ENCODE measurements at places on chromosomes 1 and 21.

GRCh38 chr1:211928993-211929637 lies 98.6 kb upstream of the LPGAT1 start:
- DNase-seq: no peak

DNA sequence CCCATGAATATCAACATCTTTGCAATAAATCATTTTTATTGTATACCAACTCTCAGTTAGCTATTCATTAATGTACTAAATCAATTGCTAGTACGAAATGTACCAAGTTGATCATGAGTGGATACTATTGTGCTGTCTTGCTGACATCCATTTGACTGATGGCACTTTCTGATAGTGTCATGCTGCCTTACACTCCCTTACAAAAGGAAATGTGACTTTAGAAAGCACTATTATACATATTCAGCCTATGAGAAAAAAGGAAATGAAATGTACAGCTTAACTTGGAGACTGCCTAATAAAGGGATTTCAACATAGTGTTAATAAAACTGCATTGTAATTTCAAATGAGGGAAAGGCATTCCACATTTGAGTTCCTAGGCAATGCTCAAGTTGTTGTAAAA lies 52.2 kb downstream of the PLA2G4A start:
- no peak for DNase-seq

GRCh38 chr1:62726011-62726442 lies 37.8 kb upstream of the DOCK7 start:
- no peak for DNase-seq

- DNase-seq: no peak
Observed at GRCh38 chr21:45892916-45893739, 88.4 kb upstream of the COL6A1 start.

GRCh38 chr1:203682473-203683383 lies 56.1 kb downstream of the ATP2B4 start:
- no peak for DNase-seq

DNA sequence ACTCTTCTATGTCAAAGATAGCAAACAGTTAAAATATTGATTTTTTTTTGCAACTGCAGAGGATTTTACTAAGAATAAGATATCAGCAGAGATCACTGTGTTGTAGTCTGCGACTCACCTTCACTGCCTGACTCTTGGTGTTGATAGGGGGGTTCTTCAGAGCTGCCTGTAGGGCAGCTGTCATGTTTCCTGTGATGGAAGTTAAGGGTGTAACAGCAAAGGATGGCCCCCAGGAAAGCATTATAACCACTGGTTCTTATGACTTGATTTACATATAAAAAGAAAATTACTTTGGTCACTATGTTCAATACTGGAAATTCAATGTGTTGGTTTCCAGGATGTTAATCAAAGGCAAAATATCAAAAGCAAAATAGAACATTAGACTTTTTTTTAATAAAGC lies 2.6 kb downstream of the ARPC5 start:
- no peak for DNase-seq

DNA sequence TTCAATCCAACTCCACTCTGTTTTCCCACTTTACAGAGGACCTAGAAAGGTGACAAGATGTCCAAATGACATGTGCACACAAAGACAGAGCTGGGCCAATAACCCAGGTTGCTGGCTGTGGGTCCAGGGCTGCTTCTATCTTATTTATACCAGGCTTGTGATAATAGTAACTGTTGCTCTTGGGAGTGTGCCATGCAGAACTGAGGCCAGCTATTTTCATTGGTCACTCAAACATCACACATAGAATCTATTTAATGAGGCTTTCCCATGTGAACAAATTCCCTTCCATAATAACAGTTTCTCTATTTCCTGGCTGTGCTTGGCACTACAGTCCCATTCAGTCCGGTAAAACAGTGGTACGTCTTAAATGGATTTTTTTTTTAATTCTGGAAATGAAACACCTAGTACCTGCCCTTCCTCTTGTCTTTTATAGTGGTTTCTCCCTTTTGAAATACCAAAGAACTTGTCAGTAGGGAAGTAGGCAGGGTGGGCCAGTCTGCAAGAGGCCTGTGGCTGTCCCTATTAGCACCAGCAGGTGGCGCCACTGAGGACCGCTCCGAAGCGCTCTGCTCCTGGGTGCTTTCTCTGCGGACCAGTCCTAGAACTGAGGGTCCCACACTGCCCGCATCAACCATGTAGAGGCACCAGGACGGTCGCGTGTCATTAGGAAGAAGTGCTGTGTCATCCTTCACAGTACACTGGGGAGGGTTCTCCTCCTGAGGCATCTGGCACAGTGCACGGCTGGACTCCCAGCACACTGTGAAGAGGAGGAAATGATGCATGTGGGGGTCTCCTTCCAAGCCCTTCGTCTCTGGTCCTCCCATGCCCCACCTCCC lies 52.1 kb downstream of the GPR161 start:
- DNase-seq: peak; percentile 40

- no peak for DNase-seq
Observed at GRCh38 chr1:89085781-89086180, 20.8 kb upstream of the GBP1 start.

- no peak for DNase-seq
Observed at GRCh38 chr1:183372586-183373230, 45.5 kb downstream of the NMNAT2 start.

DNA sequence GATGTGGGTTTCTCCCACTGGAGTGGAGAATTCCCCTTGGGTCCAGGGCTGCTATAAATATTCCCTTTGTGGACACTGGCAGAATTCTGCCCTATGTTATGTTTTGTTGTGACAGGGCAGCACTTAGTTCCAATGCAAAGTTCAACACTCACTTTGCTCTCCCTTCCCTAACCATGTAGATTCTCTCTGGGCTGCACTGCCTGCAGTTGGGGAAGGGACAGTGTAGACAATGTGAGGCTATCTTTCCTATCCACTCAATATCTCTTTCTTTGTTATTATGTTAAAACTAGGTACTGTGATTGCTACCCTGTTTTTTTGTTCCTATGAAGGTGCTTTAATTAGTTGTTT lies 19.6 kb downstream of the GPR88 start:
- DNase-seq: no peak

- DNase-seq: no peak
Observed at GRCh38 chr21:42624095-42624790, 29.2 kb upstream of the PDE9A start.

GRCh38 chr1:193181985-193182384 lies 4.4 kb downstream of the B3GALT2 start:
- no peak for DNase-seq

- DNase-seq: no peak
Observed at GRCh38 chr1:35959304-35959703, 28.4 kb downstream of the AGO3 start.

- no peak for DNase-seq
Observed at GRCh38 chr1:36864823-36865601, 169.3 kb downstream of the GRIK3 start.

DNA sequence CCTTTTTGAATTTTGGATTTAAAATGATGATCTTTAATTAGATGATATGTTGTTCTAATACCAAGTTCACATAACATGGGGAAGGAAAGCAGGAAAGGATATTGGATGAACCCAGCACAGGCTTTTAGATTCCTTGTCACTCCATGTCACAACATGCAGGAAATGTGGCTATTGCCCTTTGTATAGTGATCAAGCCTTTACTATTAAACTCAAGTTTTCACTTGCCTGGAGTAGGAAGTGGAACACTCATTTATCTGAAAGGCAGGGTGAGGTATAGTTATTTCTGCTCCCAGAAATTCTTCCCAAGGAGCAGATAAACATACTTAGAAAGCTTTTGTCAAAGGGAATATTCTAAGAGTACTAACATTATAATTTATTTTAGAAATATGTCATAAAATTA lies 37.2 kb upstream of the BCAS2 start:
- DNase-seq: no peak

GRCh38 chr1:167862432-167863076 lies 51.4 kb downstream of the ADCY10 start:
- no peak for DNase-seq

GRCh38 chr1:90614872-90615271 lies 102.2 kb downstream of the BARHL2 start:
- DNase-seq: no peak

DNA sequence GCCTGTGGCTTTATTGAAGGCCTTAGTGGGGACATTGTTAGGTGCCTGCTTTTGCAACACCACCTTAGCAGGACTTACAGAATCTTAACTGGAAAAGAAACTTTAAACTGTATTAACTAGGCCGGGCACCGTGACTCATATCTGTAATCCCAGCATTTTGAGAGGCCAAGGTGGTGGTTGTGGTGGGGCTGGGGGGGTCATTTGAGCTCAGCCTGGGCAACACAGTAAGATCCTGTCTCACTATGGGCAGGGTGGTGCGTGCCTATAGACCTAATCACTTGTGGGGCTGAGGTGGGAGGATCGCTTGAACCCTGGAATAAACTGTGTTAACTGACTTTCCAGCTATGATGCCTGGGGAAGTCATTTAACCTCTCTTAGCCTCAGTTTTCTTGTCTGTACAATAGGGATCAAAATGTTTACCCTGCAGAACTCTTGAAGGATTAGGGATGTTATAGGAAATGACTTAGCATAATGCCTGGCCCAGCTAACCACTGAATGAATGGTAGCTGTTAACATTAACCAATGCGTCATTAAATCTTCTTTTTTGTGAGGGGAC lies 39.5 kb downstream of the IER5 start:
- no peak for DNase-seq

GRCh38 chr1:240320659-240321058 lies 229.0 kb downstream of the FMN2 start:
- DNase-seq: no peak

DNA sequence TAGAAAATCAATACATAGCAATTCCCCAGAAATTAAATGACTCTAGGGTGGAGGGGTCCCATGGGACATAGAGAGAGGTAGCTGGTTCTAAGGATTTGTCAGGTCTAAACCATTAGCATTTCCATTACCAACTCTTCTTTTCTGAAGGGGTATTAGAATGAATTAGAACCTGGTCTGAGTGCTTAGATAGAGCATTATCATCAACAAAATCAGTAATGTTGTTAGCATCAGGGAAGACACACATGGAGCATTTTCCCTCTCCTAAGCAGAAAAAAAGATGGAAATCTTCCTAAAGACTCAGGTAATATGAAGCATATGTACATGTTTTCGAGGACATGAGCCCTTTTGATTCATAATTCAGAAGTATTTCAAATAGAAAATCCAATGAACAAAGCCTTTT lies 984.4 kb upstream of the NCAM2 start:
- DNase-seq: no peak

GRCh38 chr1:179105393-179105792 lies 23.5 kb downstream of the TOR3A start:
- no peak for DNase-seq

- DNase-seq: no peak
Observed at GRCh38 chr1:219235903-219236481, 62.3 kb downstream of the LYPLAL1 start.

DNA sequence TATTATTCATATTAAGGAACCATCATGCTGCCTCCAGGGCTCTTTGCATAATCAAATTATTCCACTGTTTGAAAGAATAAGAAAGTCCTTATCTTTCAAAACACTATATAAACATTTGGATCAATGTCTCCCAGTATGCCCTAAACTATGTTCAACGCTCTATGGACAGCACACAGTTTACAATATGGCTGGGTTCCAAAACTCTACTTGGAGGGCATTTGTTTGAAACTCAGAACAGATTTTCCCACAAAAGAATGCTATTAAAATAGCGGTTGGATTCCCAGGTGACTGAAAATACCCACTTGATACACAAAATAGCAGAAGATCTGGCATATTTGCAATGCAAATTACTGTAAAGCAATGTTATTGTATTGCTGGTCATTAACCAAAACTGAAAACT lies 3.2 kb downstream of the HAO2 start:
- DNase-seq: no peak

GRCh38 chr21:28590026-28590425 lies 402.7 kb downstream of the LTN1 start:
- DNase-seq: no peak

DNA sequence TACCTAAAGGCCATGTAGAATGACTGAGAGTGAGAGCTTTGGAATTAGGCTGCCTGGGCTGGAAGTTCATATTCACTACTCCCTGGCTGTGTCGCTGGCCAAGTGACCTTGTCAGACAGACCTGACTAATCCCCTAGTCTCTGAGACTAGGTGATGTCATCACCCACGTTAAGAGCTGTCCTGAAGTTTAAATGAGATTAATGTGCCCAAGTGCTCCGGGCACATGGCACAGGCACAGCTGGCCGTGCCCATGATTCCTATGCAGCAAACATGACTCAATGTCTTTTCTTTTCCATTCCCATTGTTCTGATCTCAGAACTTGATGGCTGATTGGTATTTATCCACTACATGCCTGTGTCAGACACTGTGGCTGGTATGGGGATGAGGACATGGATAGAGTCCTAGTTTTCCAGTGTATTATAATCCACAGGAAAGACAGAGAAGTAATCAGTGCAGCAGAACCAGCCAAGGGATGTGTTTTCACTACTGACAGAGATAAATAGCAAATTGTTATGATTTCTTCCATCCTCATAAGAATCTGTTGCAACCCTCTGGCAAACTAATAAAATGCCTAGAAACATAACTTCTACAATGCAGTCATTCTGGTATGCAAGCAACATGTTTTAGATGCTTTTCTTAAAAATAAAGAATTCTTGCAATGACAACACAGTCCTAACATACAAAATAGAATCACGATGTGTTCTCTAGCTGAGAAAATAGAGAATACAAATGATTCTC lies 180.9 kb downstream of the PCP4 start:
- no peak for DNase-seq

DNA sequence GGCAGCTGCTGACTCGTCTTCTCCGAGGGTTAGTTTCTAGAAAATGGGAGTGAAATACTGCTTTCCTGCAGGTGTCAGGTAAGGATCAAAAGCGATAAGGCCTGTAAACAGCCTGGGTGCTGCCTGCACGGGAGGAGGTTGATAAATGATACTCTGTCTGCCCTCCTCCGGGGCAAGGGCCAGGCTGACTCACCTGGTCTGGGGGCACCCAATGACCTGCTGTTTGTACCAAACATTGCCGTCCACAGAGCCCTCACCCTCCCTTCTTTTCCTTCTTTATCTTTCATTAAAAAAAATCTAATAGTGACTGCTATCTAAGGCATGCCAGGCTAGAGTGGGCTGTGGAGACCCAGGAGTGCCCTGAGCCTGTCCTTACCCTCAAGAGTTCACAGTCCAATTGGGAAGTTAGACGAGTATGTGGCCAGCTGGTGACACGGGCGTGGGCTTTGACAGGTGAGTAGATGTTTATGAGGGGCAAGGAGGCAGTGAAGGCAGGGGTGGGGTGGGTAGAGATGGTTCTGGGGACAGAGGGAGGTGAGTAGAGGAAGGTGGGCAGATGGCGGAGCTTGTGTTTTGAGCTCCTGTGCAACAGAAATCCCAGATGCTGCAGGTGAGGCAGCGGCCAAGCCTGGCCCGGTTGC lies 16.2 kb downstream of the EDN2 start:
- DNase-seq: no peak

DNA sequence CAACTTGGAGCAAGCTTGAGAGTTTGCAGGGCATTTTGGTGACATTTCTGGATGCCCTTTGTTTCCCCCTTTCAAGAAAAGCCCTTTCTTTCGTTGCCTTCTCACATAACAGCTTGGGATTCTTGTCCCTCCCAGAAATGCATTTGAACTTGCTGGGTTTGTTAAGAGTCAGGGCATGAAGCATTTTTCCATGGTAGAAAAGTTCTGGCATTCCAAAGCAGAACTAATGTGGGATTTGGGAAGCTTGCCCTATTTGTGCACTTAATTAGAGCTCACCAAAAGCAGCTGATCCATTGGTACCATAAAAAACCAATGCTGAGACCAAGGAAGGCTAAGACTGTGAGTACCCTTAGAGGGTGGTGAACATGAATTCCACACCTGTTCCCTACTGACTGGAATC lies 99.8 kb upstream of the HOOK1 start:
- no peak for DNase-seq

Data from stimulated activated CD4-positive, alpha-beta T cell treated with anti-CD3 and anti-CD28 coated beads, Interleukin-1b, Interleukin-23, amount 100 ng/mL, for 24 hours (primary cell).